ENCODE measurements at places on chromosomes 1 and 21. TPM values are rescaled to one million over a fixed set of nuclear protein-coding genes. Genes with fewer than 3 reads are reported as not detected.

The HSD11B1 gene
- total RNA-seq: 6.8 TPM

The CCDC17 gene
- 0.58 TPM for total RNA-seq

The DNM3 gene
- 0.77 TPM for total RNA-seq

The SRGAP2 gene
- 35.7 TPM for total RNA-seq

The ATP1A4 gene
- not detected for total RNA-seq

The BSND gene
- total RNA-seq: not detected

The KCTD3 gene
- 50.6 TPM for total RNA-seq

The KCNN3 gene
- total RNA-seq: 0.28 TPM

The RBM11 gene
- 0.85 TPM for total RNA-seq

All from regular cardiac myocyte (primary cell).